ENCODE measurements at places on chromosomes 13 and 19. TPM values are rescaled to one million over a fixed set of nuclear protein-coding genes. Genes with fewer than 3 reads are reported as not detected.

DNA sequence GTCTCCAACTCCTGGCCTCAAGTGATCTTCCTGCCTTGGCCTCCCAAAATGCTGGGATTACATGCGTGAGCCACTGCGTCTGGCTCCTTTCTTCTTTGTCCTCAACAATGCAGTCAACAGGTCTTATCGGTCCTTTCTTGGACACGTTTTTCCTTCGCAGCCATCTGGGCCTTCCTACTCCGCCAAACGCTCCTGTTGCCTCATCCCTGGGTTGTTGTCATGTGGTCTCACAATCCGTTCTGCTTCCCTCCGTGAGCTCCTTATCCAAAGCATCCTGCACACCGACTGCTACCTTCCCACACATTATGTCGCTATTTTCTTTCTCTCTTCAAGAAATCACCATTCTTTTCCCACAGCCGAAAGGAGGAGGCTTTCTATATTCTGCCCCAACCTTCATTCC, 306.8 kb downstream of the DCLK1 start:
- DNase-seq: no peak

The DLEU7 gene
- 0.11 TPM for total RNA-seq

The CABP5 gene
- not detected for total RNA-seq

DNA sequence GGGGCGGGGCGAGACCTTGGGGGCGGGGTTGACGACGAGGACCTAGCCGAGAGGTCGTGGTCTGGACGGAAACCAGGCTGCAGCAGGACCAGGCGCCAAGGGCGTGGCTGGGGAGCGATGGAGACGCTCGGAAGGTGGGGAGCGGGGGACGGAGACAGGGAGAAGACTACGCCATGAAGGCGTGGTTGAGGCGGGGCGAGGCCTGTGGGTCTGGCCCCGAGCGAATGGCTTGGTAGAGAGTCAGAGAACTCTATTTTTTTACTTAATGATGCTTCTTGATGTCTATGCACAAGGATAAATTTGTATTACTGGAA, 674 bp upstream of the FBXL12 start:
- no peak for DNase-seq

DNA sequence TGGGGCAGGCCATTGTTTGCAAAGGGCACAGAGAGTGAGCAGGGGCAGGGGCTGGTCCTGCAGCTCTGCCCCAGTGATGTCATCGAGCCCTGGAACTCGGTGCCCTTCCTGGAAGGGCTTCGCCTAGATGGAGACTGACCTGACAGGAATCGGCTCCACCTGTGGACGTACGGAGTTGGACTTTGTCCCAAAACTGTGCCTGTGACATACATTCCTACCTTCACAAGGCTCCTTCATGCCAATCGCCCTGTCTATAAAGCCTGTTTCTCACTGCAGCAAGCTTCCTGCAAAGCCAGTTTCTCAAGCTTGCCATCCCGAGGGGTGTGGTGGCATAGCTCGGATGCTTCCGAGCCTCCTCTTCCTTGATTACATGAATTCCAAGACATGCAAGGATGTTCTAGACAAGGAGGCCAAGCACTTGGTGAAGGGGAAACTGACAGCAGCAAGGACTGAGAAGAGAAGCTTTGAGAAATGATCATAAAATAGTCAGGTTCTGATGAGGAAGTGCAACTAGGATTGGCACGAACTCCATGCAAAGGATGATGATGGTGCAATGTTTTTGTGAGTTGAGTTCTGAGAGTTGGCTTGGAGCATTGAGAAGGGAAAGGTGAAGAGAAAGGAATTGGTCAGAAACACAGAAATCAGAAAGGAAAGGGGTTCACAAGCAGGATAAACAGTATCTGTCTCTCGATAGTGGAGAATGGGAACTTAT, 73.6 kb upstream of the STK24 start:
- DNase-seq: peak; percentile 95

DNA sequence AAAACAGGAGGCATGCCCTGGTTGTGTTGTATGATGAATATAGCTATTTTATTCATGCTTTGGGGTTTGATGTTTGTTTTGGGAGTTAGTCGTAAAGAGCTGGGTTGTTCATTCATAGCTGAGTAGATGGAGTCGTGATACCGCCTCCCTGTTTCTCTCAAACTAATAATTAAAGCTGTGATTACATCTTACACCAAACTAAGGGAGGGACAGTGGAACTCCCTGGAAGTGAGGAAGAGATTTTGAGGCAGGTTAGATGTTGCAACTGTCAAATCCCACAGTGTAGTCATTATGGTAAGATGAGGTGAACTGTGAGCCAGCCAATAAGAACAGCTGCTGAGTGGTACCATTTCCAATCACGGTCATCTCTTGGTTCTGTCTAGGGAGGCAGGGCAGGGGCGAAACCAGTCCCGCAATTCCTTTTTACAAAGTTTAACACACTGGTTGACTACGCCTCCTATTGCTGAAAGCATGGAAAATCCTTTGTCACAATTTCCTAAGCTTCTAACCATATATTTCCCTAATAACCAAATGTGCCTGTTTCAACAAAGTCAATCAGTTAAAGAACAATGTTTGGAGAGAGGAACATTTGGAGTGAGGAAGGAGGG, 207.6 kb upstream of the SERP2 start:
- DNase-seq: no peak

The TJP3 gene
- total RNA-seq: 268 TPM

The ZNF71 gene
- 2.6 TPM for total RNA-seq

The SOHLH2 gene
- 0.32 TPM for total RNA-seq

DNA sequence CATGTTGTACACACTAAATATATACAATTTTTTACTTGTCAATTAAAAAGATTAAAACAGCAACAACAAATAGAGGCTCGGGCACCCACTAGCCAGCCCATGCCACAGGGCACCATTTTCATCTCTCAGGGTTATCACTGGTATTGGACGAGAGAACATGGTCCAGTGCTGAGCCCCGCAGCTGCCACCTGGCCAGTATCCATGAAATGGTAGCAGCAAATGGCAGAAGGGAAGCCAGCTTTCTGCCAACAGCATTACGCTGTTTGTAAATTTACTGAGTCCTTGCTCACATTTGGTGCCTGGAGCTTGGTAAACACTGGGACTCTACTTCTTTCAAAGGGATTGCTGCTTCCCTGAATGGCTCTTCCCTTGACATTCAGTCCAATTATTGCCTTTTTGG, 87.9 kb upstream of the WASF3 start:
- DNase-seq: no peak

The IRF3 gene
- 62.9 TPM for total RNA-seq

The KLF1 gene
- total RNA-seq: not detected

GRCh38 chr13:51729866-51730553, 74.0 kb downstream of the DHRS12 start:
- DNase-seq: no peak

All from colonic mucosa (tissue), 4 donors.